Keratinocyte (primary cell): ENCODE measurements at places on chromosomes 7 and 10. TPM values are rescaled to one million over a fixed set of nuclear protein-coding genes. Genes with fewer than 3 reads are reported as not detected.

The IGF2BP3 gene
- 13.8 to 22.3 TPM (median 18.9 TPM) in 3 replicates for polyA plus RNA-seq

The ZNF727 gene
- polyA plus RNA-seq = 0.05 to 0.13 TPM (median 0.05 TPM) in 3 replicates

The ODAD2 gene
- 0.01 to 0.02 TPM in 2 of 3 replicates, not detected in the other for polyA plus RNA-seq

The PRTFDC1 gene
- polyA plus RNA-seq = 1.4 to 2.2 TPM (median 1.8 TPM) in 3 replicates

The GNAT3 gene
- polyA plus RNA-seq = not detected in 3 replicates

The DDIT4 gene
- 153 to 289 TPM (median 248 TPM) in 3 replicates for polyA plus RNA-seq

The ANKRD22 gene
- 1.6 to 5.2 TPM (median 4.4 TPM) in 3 replicates for polyA plus RNA-seq

The KAZALD1 gene
- polyA plus RNA-seq = 0.08 to 0.18 TPM (median 0.18 TPM) in 3 replicates

The SPDYE9 gene
- polyA plus RNA-seq = not detected in 3 replicates

The ABLIM1 gene
- 47.6 to 91.7 TPM (median 55.2 TPM) in 3 replicates for polyA plus RNA-seq

The EIF5AL1 gene
- 0.91 to 2.3 TPM (median 1.2 TPM) in 3 replicates for polyA plus RNA-seq

- no peak for DNase-seq
Measured at GRCh38 chr7:16365952-16366351, 55.4 kb downstream of the CRPPA start.

GRCh38 chr10:35508647-35509046 is 96.5 kb upstream of the GJD4 start:
- no peak for DNase-seq

GRCh38 chr7:106767078-106767477 is 98.0 kb upstream of the PIK3CG start:
- no peak for DNase-seq

GRCh38 chr7:5143935-5144903 is 45.8 kb upstream of the WIPI2 start:
- no peak for DNase-seq

DNA sequence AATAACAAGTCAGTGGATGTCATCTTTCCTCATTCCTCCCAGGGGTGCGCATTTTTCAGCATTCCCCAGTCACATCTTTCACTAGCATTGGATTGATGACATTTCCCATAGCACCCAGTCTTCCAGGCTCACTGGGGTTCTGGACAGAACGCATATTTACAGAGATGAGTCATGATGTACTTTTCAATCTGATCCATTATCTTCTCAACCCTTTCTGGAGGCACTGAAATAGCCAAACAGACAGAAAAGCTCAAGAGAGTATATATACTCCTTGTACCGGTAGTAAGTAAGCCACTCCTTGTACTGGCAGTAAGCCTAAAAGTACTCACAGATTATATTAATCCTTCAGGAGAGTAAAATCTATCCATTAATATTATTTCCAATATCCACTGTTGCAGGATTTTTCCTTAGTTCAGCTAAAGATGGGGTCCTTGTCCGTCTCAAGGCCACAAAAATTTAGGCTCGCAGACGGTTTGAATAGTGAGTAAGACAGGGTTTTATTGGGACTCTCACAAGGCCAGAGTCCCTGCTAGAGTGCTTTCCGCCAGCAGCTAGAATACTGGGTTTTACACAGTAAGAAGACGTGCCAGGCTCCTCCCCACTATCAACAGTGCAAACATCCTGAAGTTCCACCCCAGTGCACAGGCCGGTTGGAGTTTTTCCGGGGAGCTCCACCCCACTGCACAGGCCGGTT is 60.8 kb downstream of the MDH2 start:
- no peak for DNase-seq

- no peak for DNase-seq
Measured at GRCh38 chr10:117926491-117926890, 120.2 kb downstream of the RAB11FIP2 start.

DNA sequence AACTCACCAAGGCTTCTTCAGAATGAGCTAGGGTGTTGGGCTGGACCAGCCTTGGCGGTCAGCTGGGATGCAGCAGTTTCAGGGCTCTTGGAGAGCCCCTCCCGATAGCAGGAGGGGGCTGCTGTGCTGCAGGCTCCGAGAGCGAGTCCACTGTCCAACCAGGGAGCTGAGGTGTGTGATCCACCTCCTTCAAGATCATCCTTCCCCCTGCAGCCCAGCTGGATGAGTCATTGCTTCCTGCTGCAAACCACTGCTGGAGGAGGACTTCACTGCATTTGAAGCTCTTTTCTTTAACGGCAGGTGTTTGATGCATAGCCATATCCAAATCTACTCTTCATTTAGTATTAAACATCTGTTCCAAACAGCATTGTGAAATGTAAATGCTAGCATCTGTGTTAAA is 54.2 kb upstream of the EBF3 start:
- DNase-seq = no peak

- no peak for DNase-seq
Measured at GRCh38 chr10:79932307-79932706, 16.6 kb downstream of the SFTPD start.

GRCh38 chr7:142795339-142795863 is 24.6 kb downstream of the PRSS2 start:
- DNase-seq = no peak

GRCh38 chr10:12549297-12549696 is 199.9 kb downstream of the CAMK1D start:
- DNase-seq = no peak

- DNase-seq = no peak
Measured at GRCh38 chr7:134078991-134079390, 48.1 kb upstream of the LRGUK start.

GRCh38 chr7:139675127-139676125 is 102.4 kb downstream of the HIPK2 start:
- DNase-seq = no peak

DNA sequence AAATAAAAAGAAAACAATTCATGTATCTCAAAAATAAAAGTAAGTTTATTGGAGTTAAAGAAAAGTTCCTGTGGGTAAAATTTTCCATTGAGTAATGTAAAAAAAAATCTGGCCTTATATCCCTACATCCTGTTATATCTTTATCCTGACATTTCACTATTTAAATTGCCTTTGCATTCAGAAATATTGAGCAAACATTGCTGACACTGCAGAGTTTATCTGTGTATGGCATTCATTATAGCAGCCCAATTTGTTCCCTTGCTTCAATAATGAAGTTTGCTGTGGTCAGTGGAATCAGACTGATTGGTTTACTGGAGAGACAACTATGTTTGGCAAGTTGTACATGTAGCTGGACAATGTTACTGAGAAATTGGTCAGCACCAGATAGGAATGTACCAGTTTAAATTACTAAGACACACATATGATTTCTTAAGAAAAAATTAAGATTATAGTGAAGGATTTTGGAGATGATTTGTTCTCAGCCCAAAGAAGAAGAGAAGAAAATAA is 271.7 kb downstream of the ANKRD7 start:
- no peak for DNase-seq

DNA sequence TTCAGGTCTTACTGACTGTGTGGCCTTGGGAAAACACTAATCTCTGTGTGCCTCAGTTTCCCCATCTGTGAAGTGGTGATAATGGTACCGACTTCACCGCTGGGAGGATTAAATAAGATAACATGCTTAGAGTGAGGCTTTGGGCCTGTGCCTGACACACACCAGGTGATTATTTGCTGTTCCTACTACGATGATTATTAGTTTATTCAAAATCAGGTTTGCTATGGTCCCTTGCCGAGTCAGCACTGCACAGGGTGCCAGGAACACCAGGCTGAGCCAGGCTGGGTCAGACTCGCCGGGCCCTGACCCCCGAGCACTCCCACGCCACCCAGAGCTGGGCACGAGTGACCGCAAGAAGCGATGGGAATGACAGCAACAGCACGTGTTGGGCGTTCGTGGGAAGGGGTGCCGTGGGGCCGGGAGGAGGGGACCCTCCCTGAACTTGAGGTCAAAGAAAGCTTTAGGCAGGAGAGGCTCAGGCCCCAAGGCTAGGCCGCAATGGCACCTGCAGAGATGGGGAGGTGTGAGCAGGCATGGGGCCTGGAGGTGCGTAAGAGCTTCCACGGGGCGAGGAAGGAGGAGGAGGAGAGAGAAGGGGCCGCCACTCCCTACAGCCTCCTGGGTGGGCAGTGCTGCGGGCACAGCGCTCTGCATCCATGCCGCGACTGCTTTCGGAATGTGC is 325.4 kb downstream of the DNAJB6 start:
- no peak for DNase-seq

DNA sequence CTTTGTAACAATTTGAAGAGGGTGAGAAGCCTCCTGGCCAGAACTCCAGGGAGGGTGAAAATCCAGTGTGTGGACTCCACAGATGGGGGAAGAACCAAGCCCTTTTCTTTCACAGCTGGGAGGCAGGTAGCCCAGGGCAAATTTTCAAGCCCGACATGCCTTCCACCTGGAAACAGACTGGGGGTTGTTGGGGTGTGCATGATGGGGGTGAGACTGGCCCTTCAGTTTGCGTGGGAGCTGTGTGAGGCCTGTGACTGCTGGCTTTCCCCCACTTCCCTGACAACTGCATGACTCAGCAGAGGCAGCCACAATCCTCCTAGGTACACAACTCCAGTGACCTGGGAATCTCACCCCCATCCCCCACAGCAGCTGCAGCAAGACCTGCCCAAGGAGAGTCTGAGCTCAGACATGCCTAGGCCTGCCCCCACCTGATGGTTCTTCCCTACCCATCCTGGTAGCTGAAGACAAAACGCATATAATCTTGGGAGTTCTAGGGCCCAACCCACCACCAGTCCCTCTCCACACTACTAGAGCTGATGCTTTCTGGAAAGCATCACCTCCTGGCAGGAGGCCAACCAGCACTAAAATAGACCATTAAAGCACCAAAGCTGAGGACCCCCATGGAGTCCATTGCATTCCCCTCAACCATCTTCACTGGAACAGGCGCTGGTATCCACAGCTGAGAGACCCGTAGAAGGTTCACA is 445.4 kb downstream of the TFEC start:
- peak; percentile 64 for DNase-seq

DNA sequence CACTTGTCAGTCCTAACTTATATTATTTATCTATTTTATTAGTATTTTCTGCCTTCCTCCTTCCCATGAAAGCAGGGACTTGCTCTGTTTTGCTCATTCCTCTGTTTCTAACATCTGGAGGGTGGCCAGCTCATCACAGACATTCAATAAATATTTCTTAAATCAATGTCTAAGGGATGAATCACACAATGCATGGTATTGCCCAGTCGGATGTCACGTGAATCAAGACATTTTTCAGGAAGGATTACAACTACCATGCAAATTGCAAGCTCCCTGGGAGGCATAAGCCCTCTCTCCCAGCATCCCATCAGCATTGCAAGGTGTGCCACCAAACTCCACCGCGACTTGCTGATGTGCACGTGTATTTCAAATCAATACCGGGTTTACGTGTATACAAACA is 146.6 kb upstream of the RNF32 start:
- DNase-seq = no peak

DNA sequence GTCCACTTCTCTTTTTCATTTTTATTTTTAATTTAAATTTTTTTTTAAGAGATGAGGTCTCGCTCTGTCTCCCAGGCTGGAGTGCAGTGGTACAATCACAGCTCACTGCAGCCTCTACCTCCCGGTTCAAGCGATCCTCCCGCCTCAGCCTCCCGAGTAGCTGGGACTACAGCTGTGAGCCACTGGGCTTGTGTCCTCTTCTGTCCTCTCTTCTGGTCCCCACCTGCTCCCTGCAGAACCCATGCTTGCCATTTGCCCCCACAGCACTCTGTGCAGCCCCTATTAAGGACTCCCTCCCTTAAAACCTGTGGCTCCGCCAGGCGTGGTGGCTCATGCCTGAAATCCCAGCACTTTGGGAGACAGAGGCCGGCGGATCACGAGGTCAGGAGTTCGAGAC is 9.1 kb upstream of the FZD9 start:
- no peak for DNase-seq

- DNase-seq = no peak
Measured at GRCh38 chr7:111018960-111019736, 71.8 kb upstream of the LRRN3 start.

DNA sequence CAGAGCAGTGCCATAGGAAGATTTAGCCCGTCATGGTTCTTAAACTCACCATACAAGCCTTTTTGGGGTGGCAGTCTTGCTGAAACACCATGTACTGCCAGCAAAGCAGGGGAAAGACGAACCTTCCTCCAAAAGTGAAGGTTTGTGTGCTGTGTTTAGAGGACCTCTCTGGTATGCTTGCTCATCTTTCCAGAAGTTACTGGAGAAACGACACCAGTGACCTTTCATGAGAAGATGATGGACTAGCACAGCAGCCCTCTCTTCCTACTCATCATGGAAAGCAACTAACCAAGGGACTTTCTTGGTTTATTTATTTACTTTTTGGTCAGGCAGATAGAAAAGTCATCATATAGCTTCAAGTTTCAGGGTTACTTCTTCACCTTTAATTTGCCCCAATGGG is 247.4 kb downstream of the PTEN start:
- no peak for DNase-seq

DNA sequence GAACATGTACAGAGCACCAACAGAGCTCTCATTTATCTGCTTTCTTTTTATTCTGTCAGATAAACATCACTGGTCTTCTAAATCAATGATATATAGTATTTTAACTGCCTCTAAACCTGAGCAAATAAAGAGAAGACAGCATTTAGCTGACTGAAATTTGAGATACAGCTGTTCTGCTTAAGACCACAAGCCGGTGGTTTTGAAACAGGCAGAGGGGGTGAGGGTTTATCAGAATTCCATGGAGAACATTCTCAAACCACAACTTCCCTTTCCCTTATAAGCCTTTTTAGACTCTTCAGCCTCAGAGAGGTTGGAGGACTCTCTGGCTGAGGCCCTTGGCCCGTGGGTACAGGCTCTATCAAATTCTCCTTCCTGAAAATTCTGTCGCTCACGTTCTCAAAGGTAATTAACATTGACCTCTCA is 87.4 kb upstream of the RSU1 start:
- no peak for DNase-seq

GRCh38 chr7:13639396-13639795 is 350.1 kb downstream of the ETV1 start:
- no peak for DNase-seq

- DNase-seq = no peak
Measured at GRCh38 chr10:109996225-109996624, 11.6 kb upstream of the ADD3 start.

DNA sequence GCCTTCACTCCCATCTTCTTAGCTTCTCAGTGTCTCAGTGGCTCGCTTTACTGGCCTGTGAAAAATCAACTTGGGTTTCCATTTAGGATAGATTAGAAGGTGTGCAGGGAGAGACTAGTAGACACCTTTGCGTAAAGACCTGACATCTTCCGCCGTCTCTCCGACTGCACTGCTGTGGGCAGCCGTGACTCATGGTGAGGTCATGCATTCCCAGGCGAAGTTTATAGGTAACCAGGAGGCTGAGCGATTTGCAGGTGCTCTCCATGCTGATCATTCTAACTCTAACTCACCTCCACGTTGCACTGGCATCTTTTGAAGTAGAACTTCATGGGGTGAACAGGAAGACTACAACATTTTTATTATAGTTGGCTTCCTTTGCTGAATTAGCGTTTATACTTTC is 68.0 kb upstream of the ZNF438 start:
- peak; percentile 87 for DNase-seq

GRCh38 chr7:88377434-88377833 is 70.7 kb upstream of the STEAP4 start:
- no peak for DNase-seq

- DNase-seq = no peak
Measured at GRCh38 chr7:45155357-45155900, 2.2 kb upstream of the RAMP3 start.

GRCh38 chr7:114051871-114052331 is 133.1 kb upstream of the PPP1R3A start:
- no peak for DNase-seq
